ENCODE measurements at places on chromosomes 4 and X.

GRCh38 chrX:107207089-107207488 lies 678 bp downstream of the DNAAF6 start:
- no peaks in the 10 kb centered on the region for H3K36me3 ChIP-seq
- H3K4me3 ChIP-seq = no peak overlapping the region
- peaks cover 2% of the 10 kb centered on the region for H3K27me3 ChIP-seq
- H3K27ac ChIP-seq = no peak overlapping the region
- no peak for DNase-seq
- H3K4me1 ChIP-seq = peaks cover 5% of the 10 kb centered on the region

GRCh38 chr4:121227341-121227792 lies 63.2 kb upstream of the TNIP3 start:
- no peaks in the 10 kb centered on the region for H3K27me3 ChIP-seq
- no peaks in the 10 kb centered on the region for H3K36me3 ChIP-seq
- no peak overlapping the region for H3K4me3 ChIP-seq
- H3K4me1 ChIP-seq = no peaks in the 10 kb centered on the region

DNA sequence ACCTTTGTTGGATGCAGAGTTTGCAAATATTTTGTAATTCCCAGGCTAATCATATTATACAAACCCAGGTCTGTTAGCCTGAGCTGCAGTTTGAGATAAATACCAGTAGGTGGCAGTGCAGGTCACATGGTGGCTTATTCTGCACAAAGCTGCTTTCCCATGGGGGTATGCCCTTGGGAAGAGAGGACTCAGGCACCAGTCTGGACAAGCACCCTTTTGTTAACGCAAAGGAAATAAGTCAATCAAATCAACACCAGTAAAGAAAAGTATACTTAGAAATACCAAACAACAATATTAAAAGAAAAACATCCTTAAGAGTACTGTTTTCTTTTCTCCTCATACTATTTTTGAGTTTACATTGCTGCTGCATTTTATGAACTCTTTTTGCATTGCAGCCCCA lies 389.0 kb upstream of the ZFP42 start:
- H3K4me1 ChIP-seq = peaks cover 15% of the 10 kb centered on the region
- H3K27me3 ChIP-seq = peaks cover 3% of the 10 kb centered on the region
- H3K36me3 ChIP-seq = no peaks in the 10 kb centered on the region
- no peak overlapping the region for H3K4me3 ChIP-seq

GRCh38 chrX:69257499-69258127 lies 92.4 kb upstream of the PJA1 start:
- no peaks in the 10 kb centered on the region for H3K36me3 ChIP-seq
- H3K4me3 ChIP-seq = no peak overlapping the region
- peaks cover 37% of the 10 kb centered on the region for H3K4me1 ChIP-seq
- no peak overlapping the region for H3K27ac ChIP-seq
- DNase-seq = no peak
- H3K27me3 ChIP-seq = peaks cover 14% of the 10 kb centered on the region

- no peak within 1 kb of the TSS for H3K27ac ChIP-seq
- H3K36me3 ChIP-seq = no peaks in the 10 kb centered on the region
- no peak for DNase-seq
- no peak within 1 kb of the TSS for H3K4me3 ChIP-seq
- no peaks in the 10 kb centered on the region for H3K4me1 ChIP-seq
- no peaks in the 10 kb centered on the region for H3K27me3 ChIP-seq
Observed at GRCh38 chr4:46909078-46909477, at the start of gene COX7B2. TSS of gene COX7B2 (minus strand) at chr4:46909245. CDS start at chr4:46735192, 174,053 bp downstream.

DNA sequence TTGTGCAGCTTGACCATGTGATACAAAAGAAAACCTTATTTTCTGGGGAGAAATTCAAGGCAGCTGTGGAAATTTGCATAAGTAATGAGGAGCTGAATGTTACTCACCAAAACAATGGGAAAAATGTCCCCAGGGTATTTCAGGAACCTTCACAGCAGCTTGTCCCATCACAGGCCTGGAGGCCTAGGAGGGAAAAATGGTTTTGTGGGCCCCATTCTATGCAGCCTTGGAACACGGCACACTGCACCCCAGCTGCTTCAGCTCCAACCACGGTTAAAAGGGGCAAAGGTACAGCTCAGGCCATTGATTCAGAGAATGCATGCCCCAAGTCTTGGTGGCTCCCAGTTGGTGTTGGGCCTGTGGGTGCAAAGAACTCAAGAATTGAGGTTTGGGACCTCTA lies 216.1 kb downstream of the MAGEE1 start:
- H3K4me3 ChIP-seq = no peak overlapping the region
- no peak for DNase-seq
- no peaks in the 10 kb centered on the region for H3K4me1 ChIP-seq
- H3K36me3 ChIP-seq = no peaks in the 10 kb centered on the region
- H3K27me3 ChIP-seq = no peaks in the 10 kb centered on the region

Data from nephron progenitor cell (in vitro differentiated cells).